ENCODE measurements at places on chromosomes 7 and 10.

- DNase-seq, result no peak
Observed at GRCh38 chr10:116627386-116627933, 6.7 kb downstream of the PNLIPRP2 start.

DNA sequence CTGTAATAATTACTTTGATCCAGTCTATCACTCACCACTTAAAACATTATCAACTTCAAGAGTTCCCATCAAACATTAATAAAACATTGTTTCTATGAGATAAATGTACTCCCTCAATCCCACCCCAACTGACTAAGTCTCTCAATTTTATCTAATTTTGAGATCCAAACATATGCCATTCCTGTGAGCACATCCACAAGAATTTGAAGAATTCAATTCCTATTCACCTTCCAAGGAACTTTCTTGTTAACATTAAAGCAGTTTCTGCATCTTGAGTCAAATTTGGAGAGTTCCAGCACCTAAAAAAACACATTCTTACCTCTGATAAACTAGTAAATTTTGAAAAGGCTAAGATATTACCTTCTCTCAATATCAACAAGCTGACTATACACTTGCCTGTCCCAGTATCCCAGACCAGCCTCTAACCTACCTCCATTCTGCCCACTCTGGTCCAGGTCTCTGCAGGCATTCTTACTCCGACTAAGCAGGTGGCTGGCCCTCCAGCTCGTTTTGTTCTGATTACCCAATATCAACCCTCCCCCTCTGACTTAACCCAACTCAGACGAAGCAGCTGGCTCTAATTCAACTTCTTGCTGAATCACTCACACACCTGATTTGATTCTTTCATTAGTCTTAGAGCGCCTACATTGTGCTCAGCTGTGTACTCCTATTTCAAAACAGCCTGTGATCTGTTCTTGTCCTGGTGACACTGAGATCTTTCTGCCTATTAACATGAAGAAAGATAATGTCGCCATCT is 275.2 kb downstream of the IPMK start:
- DNase-seq, result no peak

GRCh38 chr10:20682782-20683181 is 214.3 kb downstream of the NEBL start:
- no peak for DNase-seq

DNA sequence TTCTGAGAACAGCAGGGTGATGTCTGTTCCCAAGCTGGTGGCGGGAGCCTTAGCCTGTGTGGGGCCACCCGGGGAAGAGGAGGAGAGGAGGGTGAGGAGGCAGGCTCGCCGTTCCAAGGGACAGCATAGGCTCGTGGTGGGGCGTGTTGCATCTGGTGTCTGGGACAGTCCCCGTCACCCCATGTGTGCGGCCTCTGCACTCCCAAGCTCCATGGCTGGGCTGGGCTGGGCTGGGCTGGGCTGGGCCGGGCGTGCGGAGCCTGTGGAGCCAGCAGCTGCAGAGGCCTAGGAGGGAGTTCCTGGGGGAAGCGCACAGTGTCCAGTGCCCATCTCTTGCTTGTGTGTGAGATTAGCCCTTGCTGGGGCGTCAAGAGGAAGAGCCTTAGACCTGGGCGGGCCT is 20.9 kb upstream of the TTYH3 start:
- no peak for DNase-seq

GRCh38 chr10:102342458-102342857 is 53.0 kb upstream of the NFKB2 start:
- no peak for DNase-seq

DNA sequence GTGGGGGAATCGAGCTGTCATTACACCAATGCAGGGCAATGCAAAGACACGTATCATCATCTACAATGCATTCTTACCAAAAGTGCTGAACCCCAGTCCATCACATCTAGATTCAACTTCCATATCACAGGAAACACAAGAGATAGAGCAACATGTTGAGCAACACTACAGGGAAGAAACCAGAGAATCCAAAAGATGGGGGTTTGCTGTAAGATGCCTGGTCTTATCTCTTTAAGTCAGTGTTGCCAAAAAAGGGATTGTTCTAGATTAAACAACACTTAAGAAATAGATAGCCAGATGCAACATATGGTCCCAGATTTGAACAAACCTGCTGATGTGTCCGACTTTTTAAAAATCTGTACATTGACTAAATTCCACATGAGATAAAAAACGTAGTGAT is 315.6 kb upstream of the IMMP2L start:
- no peak for DNase-seq

DNA sequence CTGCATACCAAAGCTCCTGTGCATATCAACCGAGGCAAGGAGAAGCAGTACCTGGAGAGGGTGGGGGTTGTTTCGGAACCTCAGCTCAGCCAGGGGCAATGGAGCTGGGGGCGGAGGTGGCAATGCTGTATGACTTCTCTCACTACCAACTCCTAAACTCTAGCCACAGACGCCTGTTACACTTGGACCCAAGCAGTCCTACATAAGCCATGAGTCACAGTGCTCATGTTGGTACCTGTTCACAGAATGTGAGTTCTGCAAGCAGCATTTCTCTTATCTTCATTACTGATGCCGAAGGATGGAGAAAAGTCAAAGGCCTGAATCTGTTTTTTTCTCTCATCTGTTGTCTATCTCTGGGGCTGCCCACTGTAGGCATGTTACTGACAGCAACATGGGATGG is 3.2 kb upstream of the RAB18 start:
- no peak for DNase-seq

GRCh38 chr7:26857506-26858240 is 6.7 kb downstream of the SKAP2 start:
- peak; percentile 59 for DNase-seq

DNA sequence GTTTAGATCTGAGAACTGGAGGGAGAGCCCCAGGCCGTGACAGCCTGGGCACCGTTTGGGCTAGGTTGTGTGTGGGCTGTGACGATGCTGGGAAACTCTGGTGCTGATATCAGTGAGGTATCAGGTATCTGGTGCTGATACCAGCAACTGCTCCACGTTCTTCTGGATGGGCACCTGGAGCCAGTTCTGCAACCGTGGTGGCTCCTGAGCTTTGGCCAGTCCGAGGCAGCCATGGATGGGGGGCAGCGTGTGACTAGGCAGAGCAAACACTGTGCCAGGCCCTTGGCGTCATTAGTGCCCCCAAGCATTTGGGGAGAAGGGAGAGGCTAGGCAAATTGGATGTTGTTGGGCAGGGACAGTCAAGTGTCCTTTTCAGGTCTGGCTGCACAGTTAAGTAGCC is 57.9 kb downstream of the ZNF467 start:
- peak; percentile 17 for DNase-seq

All from G401 (cell line).